Osteoblast (primary cell): ENCODE measurements at places on chromosomes 2 and 18. TPM values are rescaled to one million over a fixed set of nuclear protein-coding genes. Genes with fewer than 3 reads are reported as not detected.

- DNase-seq: peak; percentile 58
These were observed 10.4 kb upstream of the UBE2E3 start for GRCh38 chr2:180970016-180970415.

- no peak for DNase-seq
These were observed 151.3 kb downstream of the TFCP2L1 start for GRCh38 chr2:121133551-121134319.

GRCh38 chr2:60366135-60366712 is 187.2 kb downstream of the BCL11A start:
- no peak for DNase-seq

The NT5C1B gene
- not detected in 2 replicates for total RNA-seq

DNA sequence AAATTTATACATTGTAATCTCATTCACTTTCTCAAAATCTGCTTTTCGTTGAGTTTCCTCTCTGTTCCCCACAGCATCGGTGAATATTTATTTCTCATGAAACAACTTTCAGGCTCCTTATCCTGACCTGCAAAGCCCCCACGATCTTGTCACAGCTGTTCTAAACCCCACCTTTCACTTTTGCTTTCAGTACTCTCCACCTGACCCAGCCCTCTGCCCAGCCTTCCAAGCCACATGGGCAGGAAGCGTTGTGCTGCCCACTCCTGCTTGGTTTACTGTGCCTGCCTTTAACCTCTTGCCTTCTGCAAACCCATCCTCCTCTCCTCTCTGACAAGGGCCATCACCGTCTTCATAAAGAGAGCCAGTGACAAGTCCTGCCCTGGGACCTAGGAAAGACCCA is 262.5 kb downstream of the GALR1 start:
- no peak for DNase-seq
